ENCODE measurements at places on chromosomes 7 and 10. TPM values are rescaled to one million over a fixed set of nuclear protein-coding genes. Genes with fewer than 3 reads are reported as not detected.

GRCh38 chr10:132638130-132638515 is 100.5 kb downstream of the INPP5A start:
- no peak for DNase-seq

DNA sequence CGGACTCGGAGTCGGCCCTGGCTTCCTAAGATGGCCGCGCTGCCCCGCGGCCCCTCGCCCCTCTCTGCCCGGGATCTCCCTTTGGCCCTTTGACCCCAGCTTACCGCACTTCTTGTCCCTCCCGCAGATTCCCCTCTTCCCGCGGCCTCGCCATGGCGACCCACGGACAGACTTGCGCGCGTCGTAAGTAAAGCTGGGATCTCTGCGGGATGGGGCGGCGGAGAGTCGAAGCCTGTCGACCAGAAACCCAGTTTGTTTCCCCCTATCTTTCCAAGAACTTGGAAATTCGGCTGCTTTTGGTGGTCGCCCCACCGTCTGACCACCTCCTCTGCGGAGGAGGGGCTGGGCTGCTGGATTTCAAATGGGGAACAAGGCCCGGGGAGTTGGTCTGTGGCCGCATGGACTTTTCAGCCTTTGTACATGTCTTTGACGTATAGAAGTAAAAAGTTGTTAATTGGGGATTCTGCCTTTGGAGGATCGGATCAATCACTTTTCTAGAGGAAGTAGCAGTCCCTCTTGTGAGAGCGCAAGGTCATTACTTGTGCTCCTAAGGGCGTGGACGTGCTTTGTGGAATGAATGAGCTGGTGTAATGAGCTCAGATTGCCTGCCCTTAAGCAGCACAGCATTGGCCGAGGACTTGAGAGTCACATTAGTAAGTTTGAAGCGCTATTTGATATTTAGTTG is 553 bp downstream of the VDAC2 start:
- no peak for DNase-seq

DNA sequence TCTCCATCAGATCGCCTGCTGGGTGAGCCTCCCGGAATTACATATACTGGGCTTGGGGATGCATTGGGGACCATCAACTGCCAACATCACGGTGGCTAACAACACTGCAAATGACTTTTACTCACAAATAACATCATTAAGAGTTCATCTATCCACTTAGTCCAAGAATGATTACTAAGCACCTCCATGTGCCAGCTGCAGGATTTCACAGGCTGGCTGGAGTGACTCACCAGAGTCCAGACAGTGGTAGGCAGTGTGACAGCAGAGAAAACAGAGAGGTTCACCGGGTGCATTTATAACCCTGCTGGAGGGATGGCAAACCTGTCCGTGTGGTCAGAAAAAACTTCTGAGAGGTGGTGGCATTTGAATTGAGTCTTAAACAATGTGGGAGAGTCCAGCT is 3.2 kb upstream of the IGFBP3 start:
- DNase-seq, result no peak

- no peak for DNase-seq
Measured at GRCh38 chr7:56250135-56250534, 133.9 kb upstream of the NUPR2 start.

Gene SCD
- 29.7 TPM for total RNA-seq

Data from thyroid gland (tissue), 4 donors.